RPMI8226 (cell line): ENCODE measurements at places on chromosomes 7 and 10.

GRCh38 chr7:134201569-134202261, 74.6 kb downstream of the LRGUK start:
- DNase-seq = no peak

DNA sequence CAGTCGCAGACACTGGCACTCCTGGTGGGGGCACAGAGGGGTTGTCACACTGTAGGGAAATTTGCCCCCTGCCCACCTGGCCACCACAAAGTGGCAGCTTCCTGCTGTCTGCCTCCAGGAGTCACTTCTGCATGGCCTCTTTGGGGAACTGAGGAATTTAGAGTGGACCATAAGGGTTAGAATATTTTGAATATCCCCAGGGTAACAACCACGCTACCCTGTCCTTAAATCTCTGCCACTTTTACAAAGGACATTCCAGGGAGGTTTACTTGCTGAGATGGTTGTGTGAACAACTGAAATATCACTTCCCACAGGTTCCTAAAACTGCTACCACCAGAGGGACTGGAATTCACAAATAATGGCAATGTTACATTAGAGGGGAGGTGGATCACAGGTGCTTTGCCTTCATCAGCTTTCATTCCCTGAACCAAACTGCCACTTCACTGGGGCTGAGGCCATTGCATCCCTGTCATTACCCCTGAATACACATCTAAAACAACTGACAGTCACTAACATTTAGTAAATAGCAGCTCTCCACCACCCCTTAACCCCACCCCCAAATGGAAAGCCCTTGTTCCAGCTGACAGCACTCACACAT, 88.1 kb upstream of the IFRD1 start:
- no peak for DNase-seq

GRCh38 chr10:92208157-92208720, 82.6 kb downstream of the CPEB3 start:
- no peak for DNase-seq

DNA sequence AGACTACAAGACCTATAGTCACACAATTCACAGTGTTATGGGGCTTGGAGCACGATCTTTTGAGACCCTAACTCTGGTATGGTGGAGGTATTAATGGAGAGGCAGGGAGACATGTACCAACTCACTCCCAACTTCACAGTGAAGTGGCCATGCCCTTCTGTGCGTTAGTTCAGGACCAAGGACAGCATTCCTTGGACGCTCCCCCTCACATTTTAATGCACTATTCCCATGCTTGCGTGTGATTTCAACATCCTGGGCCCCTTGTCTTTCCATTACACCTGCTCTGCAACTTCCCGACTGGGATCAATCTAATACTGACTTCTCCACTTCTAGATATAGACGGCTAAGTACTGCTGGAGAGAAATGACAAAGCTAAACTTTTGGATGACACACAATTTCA, 72.7 kb downstream of the PLCE1 start:
- peak; percentile 17 for DNase-seq

- DNase-seq = peak; percentile 39
These were observed 11.7 kb downstream of the CASP2 start for GRCh38 chr7:143299840-143300239.

DNA sequence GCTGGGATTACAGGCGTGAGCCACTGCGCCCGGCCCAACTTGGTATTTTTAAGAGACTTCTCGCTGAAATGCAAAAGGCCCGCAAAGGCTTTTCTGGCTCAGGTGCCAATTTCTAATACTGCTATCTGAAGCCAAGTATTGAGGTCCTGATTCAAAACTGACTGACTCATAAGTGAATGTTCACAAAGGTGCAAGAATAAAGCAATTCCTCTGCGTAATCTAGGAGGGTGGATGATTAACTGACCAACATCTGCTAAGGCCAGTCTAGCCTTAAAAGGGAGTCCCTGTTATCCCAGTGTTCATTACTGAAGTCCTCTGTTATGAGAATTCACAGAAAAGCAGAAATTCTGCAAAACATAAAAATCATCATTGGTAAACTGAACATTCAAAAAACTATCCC, 111.4 kb downstream of the SRPK2 start:
- no peak for DNase-seq

- peak; percentile 32 for DNase-seq
These were observed 580 bp downstream of the EEPD1 start for GRCh38 chr7:36153571-36154097.

DNA sequence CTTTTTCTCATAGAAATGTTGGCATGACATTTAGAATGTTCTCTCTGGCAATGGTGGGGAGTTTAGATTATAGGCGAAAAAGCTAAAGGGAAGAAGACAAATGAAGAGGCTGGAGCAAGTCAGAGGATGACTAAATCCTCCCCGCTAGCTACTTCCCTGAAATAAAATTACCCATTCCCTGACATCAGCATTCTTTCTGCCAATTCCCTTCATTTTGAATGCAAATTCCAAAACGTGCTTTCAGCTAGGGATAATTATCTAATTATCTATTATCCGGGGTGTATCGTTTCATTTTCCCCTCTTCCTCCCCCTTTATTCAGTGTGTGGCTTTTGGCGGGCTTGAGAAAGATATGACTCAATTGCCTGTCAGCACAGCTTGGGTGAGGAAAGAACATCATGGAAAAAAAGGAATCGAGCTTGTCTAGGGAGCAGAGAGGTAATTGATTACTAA, 672.3 kb downstream of the TNS3 start:
- no peak for DNase-seq

DNA sequence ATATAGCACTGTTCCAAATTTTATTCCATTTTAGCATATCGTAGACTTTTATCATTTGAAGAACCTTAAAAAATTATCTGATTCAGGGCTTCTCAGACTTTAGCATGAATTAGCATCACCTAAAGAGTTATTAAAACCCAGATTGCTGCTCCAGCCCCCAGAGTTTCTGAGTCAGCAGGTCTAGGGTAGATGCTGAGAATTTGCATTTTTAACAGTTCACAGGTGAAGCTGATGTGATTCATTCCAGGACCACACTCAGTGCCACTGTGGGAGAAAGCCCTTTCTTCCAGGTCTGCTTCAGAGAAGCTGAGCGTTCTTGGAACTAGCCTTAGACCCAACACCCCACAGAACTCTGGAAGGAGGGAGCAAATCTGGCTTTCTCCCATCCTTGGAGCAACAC, 174.1 kb upstream of the YAE1 start:
- no peak for DNase-seq

GRCh38 chr7:132511387-132511786, 64.9 kb downstream of the PLXNA4 start:
- DNase-seq = peak; percentile 26

GRCh38 chr10:14422431-14422830, 91.7 kb upstream of the FRMD4A start:
- DNase-seq = no peak

GRCh38 chr10:60464659-60465058, 75.0 kb upstream of the ANK3 start:
- DNase-seq = no peak

DNA sequence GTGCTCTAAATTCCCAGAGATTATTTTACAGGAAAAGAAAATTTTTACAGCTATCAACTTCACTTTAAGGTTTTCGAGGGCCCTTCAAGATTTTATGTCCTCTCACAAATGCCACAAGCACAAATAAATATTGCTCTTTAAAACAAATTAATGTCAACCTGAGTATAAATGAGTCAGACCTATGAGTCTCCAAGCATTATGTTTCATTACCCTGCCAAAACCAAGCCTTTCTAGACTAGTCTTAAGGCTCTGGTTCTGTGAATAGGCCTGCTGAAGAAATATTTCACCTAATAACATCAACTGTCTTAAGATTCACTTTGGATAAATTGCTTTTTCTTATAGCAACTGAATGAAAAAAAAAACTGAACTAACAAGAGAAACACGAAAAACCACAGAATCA, 153.0 kb downstream of the PDE1C start:
- DNase-seq = no peak

DNA sequence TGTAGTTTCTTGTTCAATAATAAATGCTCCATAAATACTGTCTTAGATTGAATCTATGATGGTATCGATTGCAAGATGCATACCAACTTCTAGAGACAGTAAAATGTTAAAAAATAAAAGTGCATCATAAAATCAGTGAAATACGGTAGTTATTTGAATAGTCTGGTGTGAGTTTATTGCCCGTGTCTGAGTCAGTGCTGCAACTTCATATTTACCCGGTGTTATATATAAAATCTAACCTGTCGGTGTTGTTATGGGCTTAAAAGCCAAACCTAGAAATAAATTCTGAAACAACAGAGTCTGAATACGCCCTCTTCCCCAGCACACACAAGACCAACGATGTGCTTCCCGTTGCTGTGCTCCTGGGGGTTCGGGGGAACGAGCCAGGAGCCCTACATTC, 16.3 kb downstream of the MACROH2A2 start:
- DNase-seq = no peak

- no peak for DNase-seq
These were observed 48.9 kb downstream of the CUZD1 start for GRCh38 chr10:122796796-122797195.

DNA sequence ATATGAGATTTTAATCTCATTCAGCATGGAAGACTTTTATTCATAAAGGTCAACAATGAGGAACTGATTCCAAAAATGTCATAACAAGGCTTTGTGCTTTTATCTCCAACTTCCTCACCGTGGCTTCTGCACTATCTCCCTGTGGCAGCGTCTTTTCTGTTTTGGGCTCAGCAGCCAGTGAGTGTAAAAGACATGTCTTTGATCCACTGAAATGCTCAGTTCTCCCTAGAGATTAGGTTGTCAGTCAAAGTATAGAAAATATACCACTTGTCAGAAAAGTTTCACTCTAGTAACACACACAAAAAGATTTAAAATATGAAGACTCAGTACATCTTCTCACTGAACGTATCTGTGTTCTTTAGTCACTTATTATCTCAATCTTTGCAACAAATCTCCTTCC, 901.8 kb upstream of the ZWINT start:
- DNase-seq = no peak

- no peak for DNase-seq
These were observed 89.2 kb upstream of the CAPZA2 start for GRCh38 chr7:116772926-116773749.

- no peak for DNase-seq
These were observed 467.5 kb downstream of the GPAM start for GRCh38 chr10:111716032-111716431.

- DNase-seq = no peak
These were observed 1.2 kb downstream of the PROSER2 start for GRCh38 chr10:11824376-11824775.

DNA sequence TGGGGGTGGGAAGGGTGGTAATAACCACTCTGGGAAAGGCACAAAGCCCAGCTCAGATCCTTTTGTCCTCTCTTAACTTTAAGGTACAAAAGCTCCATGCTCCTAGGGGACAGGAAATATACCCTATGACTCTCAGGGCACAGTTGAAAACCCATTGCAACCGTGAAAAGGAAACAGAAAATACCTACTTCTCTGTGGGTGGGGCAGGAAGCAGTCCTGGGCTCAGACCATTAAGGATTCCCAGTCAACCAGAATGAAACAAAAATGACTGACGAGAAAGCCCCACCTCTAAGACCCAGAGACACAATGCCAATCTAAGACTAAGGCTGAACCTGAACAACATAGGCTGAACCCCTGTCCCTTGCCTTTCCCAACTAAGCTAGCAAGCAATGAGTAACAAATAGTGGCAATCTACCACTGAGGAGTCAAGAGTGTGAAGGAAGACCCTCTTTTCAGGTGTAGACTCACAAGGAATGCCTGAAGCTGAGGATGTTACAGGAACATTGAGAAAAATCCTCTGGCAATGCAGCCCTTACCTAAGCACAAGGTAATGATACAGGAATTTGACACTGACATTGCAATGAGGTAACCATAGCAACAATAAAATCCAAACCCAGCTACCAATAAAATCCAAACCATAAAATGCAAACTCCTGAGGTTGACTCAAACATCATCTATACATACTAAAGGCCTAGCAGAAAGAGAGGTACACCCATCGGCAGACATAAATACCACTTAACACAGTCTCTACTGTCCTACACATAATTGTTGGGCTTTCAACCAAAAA, 380.1 kb downstream of the HPSE2 start:
- DNase-seq = no peak

GRCh38 chr7:18400726-18401125, 94.8 kb upstream of the HDAC9 start:
- no peak for DNase-seq

DNA sequence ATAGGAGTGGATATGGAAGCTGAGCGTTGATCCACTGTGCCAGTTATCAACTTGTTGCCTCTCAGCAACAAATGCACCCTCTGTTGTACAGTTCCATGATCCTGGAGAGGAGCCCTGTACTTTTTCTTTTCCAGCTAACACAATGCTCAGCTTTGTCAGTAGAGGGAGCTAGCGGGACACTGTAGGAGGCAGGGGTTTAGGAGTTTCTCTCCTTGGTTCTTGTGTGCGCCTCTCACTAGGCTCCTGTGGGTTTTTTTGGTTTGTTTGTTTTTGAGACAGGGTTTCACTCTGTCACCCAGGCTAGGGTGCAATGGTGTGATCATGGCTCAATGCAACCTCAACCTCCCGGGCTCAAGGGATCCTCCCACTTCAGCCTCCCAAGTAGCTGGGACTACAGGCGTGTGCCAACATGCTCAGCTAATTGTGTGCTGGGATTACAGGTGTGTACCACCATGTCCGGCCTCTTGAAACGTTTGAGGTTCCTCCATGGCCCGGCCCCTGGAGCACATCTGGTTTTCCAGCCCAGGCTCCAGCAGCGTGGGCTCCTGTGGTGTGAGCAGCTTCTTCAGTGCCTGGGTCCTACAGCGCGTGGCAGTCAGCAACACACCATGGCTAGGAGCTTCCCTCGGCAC, 12.0 kb upstream of the MARVELD1 start:
- DNase-seq = peak; percentile 70

GRCh38 chr10:4568731-4569130, 257.3 kb upstream of the AKR1E2 start:
- DNase-seq = peak; percentile 78

- DNase-seq = peak; percentile 20
These were observed 43.3 kb downstream of the POLR1F start for GRCh38 chr7:19665399-19666008.

GRCh38 chr7:99920149-99920548, 819 bp upstream of the TRIM4 start:
- no peak for DNase-seq

GRCh38 chr7:5455175-5455574, 31.5 kb upstream of the TNRC18 start:
- no peak for DNase-seq

DNA sequence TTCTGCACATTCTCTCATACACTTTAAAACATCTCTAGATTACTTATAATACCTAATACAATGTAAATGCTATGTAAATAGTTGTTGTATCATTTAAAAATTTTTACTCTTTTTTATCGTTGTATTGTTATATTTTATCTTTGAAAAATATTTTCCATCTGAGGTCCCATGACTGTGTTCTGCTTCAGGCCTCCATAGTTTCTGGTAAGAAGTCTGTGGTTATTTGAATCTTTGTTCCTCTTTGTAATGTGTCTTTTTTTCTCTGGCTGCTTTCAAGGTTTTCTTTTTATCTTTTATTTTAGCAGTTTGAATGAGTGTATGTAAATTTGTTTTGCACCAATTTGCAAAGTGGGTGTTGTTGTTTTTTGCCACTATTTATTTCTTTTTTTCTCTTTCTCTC, 263.1 kb downstream of the RPS24 start:
- no peak for DNase-seq

- DNase-seq = no peak
These were observed 962.5 kb downstream of the CNTNAP2 start for GRCh38 chr7:147079083-147079482.
